Stimulated activated CD8-positive, alpha-beta memory T cell treated with anti-CD3 and anti-CD28 coated beads, Interleukin-4, amount 100 ng/mL, for 24 hours (primary cell): ENCODE measurements at places on chromosomes 12 and 14.

GRCh38 chr12:2853626-2854025 lies 3.2 kb downstream of the TEX52 start:
- DNase-seq = peak; percentile 31

DNA sequence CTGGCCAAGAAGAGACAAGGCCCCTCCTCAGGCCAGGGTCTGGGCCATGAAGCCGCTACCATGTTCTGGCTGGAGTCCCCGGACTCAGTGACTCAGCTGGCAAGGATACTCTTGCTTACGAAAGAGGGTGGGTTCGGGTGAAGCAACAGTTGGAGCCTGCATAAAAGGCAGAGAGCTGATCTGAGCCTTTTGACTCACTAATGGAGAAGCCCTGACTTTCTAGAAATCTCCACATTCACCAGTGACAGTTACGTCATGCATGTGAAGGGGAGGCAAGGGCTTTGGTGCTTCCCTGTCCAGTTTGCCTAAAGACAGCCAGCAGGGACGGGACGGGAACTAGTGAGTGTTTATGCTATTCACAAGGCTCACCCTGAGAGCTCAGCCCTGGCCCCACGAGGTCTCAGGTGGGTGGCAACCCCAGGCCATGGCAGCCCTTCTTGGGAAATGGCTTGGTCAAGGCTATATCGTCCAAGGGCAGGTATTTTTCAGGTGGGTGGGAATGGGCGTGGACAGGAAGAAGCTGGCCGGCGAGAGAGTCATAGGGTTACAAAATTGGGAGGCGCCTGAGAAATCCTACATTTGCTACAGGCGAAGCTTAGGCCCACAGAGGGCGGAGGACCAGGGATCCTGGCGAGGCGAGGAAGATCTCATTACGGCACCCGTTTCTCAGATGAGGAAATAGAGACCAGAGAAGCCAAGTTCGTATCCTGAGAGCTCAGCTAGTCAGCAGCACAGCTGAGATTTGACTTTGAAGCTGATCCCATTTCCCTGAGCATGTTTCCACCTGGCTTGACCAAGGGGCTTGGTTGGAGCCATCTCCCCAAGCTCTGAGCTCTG lies 314.6 kb downstream of the BCL11B start:
- DNase-seq = no peak

DNA sequence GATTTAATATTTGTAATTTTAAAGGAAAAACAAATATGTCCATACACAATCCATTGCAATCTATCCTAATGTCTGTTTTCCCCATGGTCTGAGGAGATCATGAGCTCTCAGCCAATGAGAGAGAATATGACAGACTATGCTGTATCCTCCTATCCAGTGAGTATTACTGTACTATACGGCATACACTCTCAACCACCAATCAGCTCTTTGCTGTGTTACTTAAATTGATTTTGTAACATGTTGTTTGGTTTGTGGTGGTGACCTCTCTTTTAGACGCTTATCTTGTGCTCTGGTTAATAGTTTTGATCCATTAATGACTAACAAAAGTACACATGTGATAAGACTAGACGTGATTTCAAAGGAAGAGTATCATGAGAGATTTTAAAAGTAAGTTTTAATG lies 231.5 kb upstream of the FOXN3 start:
- no peak for DNase-seq

- peak; percentile 2 for DNase-seq
Measured at GRCh38 chr14:32252030-32252670, 49.1 kb upstream of the RNU6-8 start.

DNA sequence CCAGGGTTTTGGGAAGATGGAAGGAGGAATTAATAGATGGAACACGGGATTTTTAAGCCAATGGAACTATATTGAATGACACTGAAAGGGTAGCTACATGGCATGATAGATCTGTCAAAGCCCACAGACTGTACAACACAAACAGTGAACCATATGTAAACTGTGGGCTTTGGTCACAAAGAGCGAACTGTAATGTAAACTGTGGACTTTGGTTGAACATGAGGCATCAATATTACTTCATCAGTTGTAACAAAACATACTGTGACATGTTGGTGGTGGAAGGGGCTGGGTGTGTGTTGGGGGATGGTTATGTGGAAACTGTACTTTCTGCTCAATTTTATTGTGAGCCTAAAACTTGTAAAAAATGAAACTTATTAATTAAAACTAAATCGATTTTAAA lies 210.6 kb upstream of the HMGA2 start:
- DNase-seq = no peak

DNA sequence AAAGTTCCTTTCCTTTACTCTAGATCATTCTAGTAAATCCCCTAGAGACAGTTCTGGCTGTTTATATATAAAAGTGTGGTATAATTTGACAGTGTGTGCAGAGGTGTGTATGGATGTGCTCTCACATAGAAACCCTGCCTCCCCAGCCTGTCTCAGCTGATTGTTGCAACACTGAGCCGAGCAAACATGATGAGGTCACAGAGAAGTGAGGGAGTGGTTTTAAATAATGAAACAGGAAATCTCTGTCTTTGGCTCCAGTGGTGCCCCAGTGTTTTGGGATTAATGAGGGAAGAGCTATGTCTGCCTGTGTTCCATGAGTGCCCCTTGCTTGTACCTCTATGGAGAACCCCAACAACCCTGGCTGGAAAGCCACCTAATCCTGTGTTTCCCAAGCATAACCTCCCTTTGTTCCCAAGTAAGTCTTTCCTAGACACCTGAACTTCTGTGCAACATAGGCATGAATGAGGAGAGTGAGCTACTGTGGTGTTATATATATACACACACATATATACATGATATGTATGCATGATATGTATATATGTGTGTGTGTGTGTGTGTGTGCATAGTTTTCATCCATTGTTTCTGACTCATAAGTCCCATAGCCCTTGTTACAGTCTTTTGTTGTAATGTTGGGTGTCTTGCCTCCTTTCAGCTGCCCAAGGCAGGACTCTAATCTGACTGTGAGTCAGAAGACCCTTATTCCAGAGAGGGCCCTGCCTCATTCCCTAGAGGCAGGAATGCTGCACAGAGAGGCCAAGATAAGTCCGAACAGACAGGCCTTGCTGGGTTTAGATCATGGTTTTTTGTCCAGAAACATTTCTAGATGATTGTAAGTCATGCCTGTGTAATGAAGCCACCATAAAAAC lies 18.0 kb downstream of the TRAF3 start:
- no peak for DNase-seq

DNA sequence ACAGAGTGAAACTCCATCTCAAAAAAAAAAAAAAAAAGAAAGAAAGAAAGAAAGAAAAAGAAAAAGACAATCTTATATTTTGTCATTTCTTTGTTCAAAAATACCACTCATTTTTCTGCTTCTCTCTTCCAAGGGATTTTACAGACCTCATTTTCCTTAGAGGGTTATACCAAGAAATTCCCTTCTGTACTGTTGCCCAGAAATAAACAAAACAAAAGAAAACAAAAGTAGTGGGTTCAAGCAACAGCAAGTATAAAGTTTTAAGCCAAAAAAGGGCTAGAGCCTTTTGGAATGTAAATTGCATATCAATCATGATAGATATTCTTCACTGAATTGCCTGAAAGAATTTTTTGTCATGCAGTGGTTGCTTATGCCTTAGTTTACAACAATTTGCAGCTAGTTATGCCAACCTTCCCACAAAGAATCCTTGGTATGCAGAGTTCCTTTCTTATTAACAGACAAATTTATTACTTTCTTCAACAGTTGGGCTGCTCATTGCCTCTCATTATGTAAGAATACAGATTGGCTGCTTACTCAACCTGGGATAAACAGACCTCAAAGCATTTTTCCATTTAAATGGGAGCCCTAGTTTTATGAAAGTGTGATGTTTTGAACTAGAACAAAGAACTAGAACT lies 129.1 kb upstream of the PPFIA2 start:
- DNase-seq = no peak

GRCh38 chr14:68279777-68280233 lies 460.2 kb downstream of the RAD51B start:
- DNase-seq = no peak

GRCh38 chr14:38080696-38081095 lies 127.0 kb upstream of the SSTR1 start:
- no peak for DNase-seq

GRCh38 chr12:89363582-89363981 lies 11.3 kb upstream of the DUSP6 start:
- no peak for DNase-seq

DNA sequence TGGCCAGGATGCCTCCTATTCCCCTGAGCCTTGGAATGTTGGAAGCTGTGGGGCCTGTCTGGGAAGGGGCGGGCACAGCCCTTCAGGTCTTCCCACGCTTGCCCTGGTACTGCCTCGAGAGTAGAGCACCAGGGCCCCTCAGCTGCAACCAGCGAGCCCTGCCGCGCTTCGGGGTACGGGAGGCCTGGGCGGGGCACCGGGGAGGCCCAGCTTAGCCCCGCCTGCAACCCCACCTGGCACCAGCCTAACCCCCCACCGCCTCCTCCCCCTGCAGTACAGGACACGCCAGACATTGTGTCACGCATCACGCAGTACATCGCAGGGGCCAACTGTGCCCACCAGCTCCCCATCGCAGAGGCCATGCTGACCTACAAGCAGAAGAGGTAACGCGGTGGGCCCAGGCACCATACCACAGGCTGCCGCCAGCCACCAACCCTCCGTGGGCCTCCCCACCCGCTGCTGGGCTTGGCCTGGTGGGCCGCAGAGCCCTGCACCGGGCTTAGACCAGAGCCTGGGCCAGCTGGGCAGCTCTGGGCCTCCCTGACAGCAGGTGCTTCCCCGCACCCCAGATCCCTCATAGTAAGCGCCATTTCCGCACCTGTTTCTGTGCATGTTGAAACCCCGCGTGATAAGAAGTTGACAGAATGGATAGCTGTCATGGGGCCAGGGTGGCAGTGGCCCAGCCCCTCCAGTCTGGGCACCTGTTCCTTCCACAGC lies 13.6 kb upstream of the TEX22 start:
- no peak for DNase-seq

DNA sequence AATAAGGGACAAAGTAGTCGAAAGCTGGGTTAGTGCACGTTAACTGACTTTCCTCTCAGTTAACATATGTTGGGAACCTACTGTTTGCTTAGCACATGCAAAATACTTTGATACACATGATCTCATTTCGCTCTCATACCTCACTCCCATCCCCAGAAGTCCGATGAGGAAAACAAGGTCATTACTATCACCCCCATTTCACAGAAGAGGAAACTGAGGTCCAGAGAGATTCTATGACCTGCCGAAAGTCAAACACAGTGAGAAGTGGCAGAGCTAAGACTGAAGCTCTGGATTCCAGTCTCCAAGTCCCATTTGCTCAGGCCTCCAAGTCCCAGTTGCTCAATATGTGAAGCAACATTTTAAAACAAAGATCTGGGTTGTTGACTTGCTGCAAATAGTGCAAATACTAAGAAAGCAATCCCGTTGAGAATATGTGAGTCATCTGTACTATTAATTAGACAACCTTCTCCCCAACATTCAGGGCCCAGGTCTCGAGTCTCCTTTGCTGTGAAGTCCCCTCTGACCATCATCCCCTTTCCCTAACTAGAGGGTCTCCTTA lies 170.6 kb upstream of the PWP1 start:
- DNase-seq = no peak

DNA sequence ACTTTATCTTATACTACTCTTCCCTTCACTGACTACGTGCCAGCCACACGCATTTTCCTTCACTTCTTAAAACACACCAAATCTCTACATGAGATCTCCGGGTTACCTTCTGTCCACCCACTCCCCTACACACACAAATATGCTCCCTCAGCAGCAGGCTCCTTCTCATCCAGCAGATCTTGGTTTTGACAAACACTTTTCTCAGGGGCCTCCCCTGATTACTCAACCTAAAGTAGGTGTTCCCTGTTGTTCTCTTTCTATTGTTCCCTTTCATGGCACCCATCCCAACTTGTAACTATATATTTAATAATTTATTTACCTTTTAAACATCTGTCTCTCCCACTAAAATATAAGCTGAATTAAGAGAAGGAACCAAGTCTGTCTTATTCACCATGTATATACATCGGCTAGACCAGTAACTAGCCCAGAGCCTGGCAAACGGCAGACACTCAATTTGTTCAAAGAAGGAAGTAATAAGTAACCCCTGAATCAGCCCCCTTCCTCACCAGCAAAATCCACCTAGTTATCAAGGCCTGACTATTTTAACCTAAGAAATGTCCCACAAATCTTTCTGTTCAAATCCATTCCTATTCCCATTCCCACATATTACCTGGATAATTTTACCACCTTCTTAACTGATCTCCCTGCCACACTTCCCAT lies 2.7 kb downstream of the C2CD5 start:
- DNase-seq = no peak

DNA sequence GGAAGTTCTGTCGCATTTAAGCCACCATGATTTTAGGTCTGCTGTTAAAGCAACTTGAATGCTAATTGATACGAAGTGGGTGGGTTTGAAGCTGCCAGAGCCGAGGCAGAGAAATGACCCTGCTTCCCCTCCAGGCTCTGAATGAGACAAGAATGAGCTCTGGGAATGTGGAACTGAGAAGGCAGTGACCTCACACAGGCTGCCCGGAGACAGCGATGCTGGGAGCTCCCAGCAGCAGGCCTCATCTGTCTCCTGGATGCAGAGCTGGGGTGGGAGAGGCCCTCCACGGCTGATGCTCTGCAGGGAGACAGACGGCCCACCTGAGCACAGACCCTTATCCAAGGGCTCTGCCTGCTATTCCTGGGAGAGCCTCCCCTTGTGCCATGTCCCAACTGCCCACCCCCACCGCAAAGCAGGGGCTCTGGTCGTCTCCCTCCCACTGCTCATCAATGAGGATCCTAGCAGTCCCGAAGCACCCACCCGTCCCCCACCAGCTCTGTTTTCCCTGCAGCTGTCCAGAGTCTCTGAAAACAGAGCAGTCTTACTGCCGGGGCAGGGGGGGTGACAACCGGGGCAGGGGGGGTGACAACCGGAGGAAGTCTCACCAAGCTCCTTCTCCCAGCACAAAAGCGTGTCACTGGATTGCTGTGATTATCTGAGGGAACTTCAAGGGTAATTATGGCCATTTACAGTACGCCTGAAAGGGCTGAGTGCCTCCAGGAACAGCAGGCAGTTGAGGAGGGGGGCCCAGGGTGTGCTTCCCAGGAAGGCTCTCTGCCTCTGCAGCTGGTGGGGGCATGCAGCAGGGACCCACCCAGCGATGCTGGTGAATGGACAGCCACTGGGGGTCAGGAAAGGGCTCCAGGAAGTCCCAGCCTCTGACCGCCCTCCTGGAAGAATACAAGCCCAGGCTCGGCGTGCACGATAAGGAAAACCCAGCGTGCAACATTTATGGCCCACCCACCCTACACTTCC lies 67.8 kb downstream of the CHGA start:
- no peak for DNase-seq

DNA sequence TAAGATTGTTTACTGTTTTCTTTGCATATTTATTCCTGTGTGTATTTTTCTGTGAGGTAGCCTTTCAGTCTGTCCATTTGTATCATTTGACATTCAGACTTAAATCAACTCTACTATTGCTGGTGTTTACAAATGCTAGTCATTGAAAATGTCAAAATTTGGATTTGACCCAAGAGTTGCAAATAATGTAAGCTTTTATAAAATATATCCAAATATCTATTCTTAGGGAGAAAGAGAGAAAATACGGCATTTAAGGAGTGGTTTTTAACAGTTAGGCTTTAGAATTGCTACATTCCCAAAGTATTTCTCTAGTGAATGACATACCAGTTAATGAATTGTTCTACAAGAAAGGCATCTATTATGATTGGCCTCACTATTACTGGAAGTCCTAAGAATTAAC lies 37.9 kb downstream of the FRS2 start:
- no peak for DNase-seq

- DNase-seq = no peak
Measured at GRCh38 chr12:28278499-28278898, 88.2 kb downstream of the CCDC91 start.
